ENCODE measurements at places on chromosomes 3 and 15. TPM values are rescaled to one million over a fixed set of nuclear protein-coding genes. Genes with fewer than 3 reads are reported as not detected.

DNA sequence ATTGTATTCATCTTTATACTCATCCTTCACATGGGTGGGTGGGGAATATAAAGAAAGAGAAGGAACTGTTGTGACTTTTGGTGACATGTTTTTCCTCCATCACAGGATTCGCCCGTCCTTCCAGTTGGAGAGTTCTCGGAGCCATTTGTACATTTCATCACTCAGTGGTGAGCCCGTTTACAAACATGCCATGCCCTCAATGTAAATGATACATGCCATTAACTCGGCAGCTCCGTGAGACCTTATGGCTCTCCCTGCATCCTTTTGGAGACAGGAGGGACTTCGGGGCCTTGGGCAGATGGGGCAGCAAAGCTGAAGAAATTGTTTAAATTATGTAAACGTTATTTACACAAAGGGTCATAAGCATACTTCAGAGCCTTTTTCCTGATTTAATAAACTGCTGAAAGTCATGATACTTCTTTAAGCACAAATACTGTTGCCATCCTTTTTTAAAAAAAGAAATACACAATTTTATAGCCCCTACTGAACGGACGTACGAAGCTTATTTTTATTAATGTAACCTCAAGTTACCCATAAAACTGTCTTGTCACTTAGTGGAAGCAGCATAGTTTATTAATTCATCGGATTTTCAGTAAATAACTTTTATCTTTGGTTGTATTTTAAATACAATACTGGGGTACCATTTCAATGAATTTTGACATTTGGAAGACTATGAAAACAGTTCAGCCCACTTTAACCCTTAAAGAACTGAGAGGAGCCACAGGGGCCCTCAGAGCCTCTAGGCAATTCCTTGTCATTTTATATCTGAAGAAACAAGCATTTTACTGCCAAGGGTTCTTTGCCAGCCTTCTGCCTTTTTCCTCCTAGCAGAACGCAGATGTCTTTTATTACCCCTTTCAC lies 55.6 kb upstream of the SKOR1 start:
- no peak for DNase-seq

NRROS gene
- not detected for total RNA-seq

GRCh38 chr3:57943525-57944495 lies 64.4 kb upstream of the FLNB start:
- no peak for DNase-seq

GRCh38 chr3:32894977-32895376 lies 56.5 kb upstream of the CCR4 start:
- DNase-seq = no peak

GRCh38 chr15:63981596-63982320 lies 64.5 kb downstream of the DAPK2 start:
- peak; percentile 95 for DNase-seq

ACSBG1 gene
- not detected for total RNA-seq

GRCh38 chr3:195101001-195101583 lies 169.9 kb downstream of the XXYLT1 start:
- peak; percentile 39 for DNase-seq

DNA sequence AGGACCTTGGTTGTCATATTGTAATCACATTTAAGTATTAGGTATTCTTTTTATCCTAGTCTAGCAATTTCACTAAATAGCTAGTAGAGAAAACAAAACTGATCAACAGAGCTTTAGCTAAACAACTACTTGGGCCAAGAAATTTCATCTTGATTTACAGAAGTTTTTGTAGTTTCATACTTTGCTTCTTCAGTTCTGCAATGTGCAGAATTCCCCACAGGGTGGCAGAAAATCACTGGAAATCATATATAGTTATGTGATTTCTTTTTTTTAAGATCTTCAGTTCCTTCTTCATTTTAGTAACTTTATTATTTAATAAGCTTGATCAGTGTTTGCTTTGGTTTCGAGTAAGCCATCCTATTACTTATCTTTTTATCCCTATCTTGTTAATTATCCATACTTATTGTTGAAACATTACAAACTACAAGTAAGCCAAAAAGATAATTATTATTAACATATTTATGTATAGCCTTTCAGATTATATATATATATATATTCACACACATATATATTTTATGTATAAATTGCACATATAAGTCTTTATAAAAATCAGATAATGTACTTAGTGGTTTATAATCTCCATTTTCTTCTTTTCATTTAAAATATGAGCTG lies 2.2 kb upstream of the BNIP2 start:
- peak; percentile 58 for DNase-seq

DNA sequence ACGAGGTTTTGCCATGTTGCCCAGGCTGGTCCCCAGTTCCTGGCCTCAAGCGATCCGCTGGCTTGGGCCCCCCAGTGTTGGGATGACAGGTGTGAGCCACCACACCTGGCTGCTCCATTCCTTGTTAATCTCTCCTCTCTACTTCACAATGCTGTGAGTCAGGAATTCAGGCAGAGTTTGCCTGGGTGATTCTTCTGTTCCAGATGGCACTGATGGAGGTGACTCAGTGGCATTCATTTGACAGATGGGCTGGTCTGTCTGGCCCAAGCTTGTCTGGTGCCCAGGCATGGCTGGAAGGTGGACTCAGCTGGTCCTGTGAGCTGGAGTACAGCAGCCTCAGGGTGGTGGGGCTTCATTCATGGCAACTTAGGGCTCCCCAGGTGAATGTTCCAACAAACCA lies 43.2 kb downstream of the SLC6A20 start:
- peak; percentile 73 for DNase-seq

AMIGO3 gene
- not detected for total RNA-seq
